Epithelial cell of umbilical artery (primary cell): ENCODE measurements at places on chromosomes 7 and 10. TPM values are rescaled to one million over a fixed set of nuclear protein-coding genes. Genes with fewer than 3 reads are reported as not detected.

Gene PLEKHS1
- total RNA-seq = not detected in 2 replicates

Gene SRGN
- total RNA-seq = 914 and 1,102 TPM in 2 replicates

Gene RBP3
- total RNA-seq = not detected in 2 replicates

Gene YKT6
- 91.6 and 114 TPM in 2 replicates for total RNA-seq

Gene ACTR3C
- total RNA-seq = 1.5 and 1.6 TPM in 2 replicates

Gene HTR5A
- not detected in 2 replicates for total RNA-seq

Gene INA
- total RNA-seq = under 0.01 and 0.15 TPM in 2 replicates

Gene UNCX
- total RNA-seq = not detected in 2 replicates

Gene HACD1
- 21.4 and 31.3 TPM in 2 replicates for total RNA-seq

Gene SUN3
- total RNA-seq = not detected in 2 replicates

Gene RALA
- total RNA-seq = 96.5 and 113 TPM in 2 replicates

Gene AQP1
- total RNA-seq = 3.6 and 9.3 TPM in 2 replicates

Gene AIMP2
- 72.6 and 89.0 TPM in 2 replicates for total RNA-seq

Gene PLCE1
- under 0.01 TPM in 2 replicates for total RNA-seq

Gene NPSR1
- not detected in 2 replicates for total RNA-seq
